ENCODE measurements at places on chromosomes 11 and 22.

DNA sequence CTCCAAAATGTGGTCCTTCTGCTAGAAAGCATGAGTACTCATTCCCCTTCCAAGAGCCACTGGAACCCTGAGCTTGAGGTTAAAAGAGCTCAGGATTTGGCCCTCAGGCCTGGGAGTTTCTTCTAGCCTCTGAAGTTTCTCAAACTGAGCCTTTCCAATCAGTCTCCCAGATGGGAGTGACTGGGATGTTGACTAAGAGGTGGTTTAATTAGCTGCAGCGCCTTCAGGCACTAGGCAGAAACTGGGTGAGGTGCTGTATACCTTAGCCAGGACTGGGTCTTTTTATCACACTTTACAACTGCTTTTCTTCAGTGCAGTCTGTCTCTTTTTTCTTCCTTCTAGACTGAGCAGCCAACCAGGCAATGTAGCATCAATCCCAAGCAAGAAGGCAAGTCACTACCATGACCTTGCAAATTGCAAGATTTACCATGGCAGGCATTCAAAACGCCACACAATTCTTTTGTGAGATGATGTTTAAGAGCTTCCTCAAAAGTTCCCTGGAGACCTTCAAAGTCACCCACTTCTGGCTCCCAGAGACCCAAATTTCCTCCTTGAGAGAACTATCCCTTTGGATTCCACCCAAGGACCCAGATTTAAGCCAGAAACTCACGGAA, 93.0 kb downstream of the SLC1A2 start:
- no peak for DNase-seq

DNA sequence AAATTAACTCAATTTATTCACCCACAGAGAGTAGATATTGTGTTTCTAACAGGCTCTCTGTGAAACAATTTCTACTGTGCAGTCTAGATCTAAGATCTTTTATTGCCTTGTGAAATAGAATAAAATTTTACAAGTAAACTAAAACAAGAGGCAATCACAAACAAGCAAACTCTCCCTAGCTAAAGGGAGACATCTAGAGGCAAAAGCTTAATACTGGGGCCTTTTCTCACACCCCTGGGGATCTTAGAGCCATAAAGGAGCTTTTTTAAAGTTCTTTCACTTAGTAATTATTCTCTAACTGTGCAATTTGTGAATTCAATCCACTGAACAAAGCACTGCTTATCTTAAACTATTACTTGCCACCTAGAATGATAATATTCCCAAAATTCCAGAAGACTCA, 19.7 kb downstream of the ALG9 start:
- no peak for DNase-seq

GRCh38 chr11:134762248-134763029, 350.4 kb upstream of the B3GAT1 start:
- no peak for DNase-seq

DNA sequence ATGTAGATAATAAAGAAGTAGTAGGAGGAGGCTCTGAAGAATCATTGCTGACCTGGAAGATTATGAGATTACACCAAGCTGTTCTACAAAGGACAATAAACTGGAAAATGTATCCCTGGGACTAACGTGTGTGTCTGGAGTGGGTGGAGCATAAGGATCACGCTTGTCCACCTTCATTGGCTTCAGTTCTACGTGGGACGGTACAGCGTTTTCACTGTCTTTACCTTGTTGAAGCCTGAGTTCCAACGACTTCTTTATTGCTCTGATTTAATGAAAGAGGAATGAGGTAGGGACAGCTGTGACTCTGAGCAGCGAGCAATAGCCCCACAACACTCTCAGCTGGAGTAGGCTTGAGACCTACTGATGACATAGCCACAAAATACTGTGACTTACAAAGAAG, 87.0 kb downstream of the ARHGAP42 start:
- DNase-seq: no peak

DNA sequence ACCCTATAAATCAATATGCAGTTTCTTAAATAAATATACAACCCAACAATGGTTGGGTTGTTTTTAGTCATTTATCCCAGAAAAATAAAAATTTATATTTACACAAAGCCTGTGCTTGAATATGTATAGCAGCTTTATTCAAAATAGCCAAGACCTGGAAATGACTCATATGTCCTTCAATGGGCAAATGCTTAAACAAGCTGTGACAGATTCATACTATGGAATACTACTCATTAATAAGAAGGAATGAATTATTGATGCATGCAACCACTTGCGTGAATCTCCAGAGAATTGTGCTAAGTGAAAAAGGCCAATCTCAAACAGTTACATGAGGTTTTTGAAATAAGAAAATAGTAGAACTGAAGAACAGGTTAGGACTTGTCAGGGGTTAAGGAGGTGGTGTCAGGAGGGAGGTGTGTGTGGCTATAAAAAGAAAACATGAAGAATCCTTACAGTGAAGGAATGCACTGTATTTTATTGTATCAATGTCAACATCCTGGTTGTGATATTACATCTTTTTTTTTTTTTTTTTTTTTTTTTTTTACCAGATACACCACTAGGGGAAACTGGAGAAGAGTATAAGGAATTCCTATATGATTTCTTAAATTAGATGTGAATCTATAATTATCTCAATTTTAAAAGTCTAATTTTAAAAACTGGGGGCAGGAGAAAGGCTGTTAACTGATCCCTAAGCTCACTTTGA, 82.4 kb upstream of the CD44 start:
- no peak for DNase-seq

GRCh38 chr11:74438681-74439080, 28.7 kb downstream of the KCNE3 start:
- DNase-seq: no peak

DNA sequence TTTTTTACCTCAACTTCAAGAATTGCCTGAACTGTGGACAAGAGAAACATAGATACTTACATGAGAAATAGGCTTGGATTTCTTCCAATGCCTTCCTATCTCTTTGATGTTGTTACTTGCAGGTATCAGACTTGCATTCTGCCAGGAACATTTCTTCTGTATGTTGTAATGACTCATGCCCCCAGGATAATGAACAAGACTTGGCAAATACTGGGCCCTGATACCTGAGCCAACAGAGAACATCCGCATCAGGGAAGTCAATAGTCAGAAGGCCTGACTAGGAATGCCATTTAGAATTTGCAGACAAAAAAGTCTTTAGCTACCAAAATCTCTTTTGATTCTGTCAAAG, 273.7 kb upstream of the KIRREL3 start:
- DNase-seq: no peak

GRCh38 chr11:32411942-32412615, 23.3 kb downstream of the WT1 start:
- DNase-seq: no peak

- DNase-seq: no peak
Observed at GRCh38 chr11:44595964-44596381, 30.5 kb downstream of the CD82 start.
